ENCODE measurements at places on chromosomes 5 and 9. TPM values are rescaled to one million over a fixed set of nuclear protein-coding genes. Genes with fewer than 3 reads are reported as not detected.

- H3K36me3 ChIP-seq, result no peaks in the 10 kb centered on the region
- no peak overlapping the region for H3K27ac ChIP-seq
- H3K4me1 ChIP-seq, result peaks cover 4% of the 10 kb centered on the region
Observed at GRCh38 chr5:179348843-179349242, 3.6 kb upstream of the ADAMTS2 start.

- H3K4me1 ChIP-seq, result no peaks in the 10 kb centered on the region
- H3K27ac ChIP-seq, result no peak overlapping the region
- H3K27me3 ChIP-seq, result no peaks in the 10 kb centered on the region
- no peaks in the 10 kb centered on the region for H3K36me3 ChIP-seq
- no peak overlapping the region for H3K4me3 ChIP-seq
Observed at GRCh38 chr5:40958811-40959210, 49.5 kb downstream of the C7 start.

DNA sequence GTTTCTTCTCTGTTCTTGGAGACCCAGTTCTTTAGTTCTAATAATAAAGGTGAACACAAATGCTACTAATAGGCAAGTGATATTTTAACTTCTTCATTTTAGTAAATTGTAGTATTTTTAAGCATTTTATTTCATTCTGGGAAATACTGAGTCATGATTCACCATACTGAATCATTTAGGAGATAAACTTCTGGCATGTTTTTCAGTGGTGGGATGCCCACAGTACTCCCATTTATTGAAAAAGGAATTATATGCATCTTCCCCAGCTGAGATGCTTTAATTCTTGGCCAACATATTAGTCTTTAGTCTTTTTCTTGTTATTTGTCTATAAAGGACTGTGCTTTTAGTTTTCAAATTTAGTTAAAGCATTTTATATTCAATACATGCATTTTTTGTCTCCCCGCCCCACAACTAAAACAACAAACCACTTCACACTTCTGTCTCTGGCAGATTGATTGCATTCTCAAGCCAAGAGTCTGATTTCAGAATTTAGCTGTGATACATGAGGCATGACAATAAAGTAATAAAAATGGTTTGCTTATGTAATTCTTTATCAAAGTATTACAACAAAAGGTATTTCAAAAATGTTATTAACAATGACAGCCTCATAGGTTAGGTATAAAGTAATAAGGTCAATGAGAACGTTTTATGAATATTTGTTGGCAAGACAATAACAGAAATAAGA, 125.2 kb upstream of the CDH18 start:
- no peak overlapping the region for H3K4me3 ChIP-seq
- H3K27me3 ChIP-seq, result no peaks in the 10 kb centered on the region
- no peaks in the 10 kb centered on the region for H3K4me1 ChIP-seq
- DNase-seq, result no peak
- no peaks in the 10 kb centered on the region for H3K36me3 ChIP-seq

Gene CCDC127
- 7.7 TPM for total RNA-seq

GRCh38 chr5:106267256-106267655, 1403.5 kb downstream of the EFNA5 start:
- no peaks in the 10 kb centered on the region for H3K4me1 ChIP-seq
- H3K36me3 ChIP-seq, result no peaks in the 10 kb centered on the region
- no peak overlapping the region for H3K27ac ChIP-seq
- H3K4me3 ChIP-seq, result no peak overlapping the region

DNA sequence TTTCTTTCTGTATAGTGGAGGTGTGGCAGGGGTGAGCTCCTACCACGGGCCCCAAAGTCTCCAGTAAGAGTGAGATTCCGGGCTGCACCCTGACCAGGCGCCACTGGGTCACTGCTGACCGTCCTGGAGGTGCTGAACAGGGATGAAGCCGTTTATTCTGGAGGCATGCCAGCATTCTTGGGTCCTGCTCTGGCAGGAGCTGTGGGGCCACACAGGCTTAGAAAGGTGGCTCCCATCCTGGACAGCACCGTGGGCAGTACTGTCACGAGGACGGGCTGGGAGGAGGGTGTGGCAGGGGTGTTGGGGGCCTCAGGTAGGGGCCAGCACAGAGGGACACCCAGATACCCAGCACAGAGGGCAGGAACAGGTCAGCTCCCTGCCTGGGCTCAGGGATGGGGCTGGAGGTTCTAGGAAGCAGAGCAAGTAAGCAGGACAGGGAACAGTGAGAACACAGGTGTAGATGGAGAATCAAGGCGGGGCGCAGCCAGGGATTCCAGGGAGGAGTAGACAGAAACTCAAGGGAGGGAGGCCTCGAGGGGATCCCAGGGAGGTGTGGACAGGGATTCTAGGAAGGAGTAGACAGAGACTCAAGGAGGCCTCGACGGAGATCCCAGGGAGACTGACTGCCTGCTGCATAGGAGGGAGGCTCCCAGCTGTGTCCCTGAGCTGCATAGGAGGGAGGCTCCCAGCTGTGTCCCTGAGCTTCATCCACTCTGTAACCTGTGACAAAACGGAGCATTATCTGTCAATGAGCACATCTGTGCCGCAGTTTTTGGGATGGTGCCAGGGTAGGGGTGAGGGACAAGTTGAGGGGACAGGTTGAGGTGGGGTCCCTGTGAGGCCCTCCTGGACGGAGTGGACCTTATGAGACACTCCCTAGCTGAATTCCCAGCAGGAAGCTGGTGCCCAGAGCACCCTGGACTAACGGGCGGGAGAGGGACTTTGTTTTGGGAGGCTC, 1.1 kb upstream of the PLEKHG4B start:
- H3K4me1 ChIP-seq, result peaks cover 6% of the 10 kb centered on the region
- no peaks in the 10 kb centered on the region for H3K36me3 ChIP-seq
- no peak overlapping the region for H3K4me3 ChIP-seq
- no peak for DNase-seq
- H3K27me3 ChIP-seq, result peaks cover 56% of the 10 kb centered on the region

GRCh38 chr9:98974106-98974505, 30.4 kb downstream of the COL15A1 start:
- no peaks in the 10 kb centered on the region for H3K36me3 ChIP-seq
- no peaks in the 10 kb centered on the region for H3K27me3 ChIP-seq
- DNase-seq, result no peak
- no peak overlapping the region for H3K27ac ChIP-seq
- H3K4me3 ChIP-seq, result no peak overlapping the region

GRCh38 chr5:111556501-111556900, 44.2 kb upstream of the STARD4 start:
- no peaks in the 10 kb centered on the region for H3K36me3 ChIP-seq
- H3K27me3 ChIP-seq, result no peaks in the 10 kb centered on the region
- no peak for DNase-seq

Gene PCDHGA7
- 2.8 TPM for total RNA-seq

GRCh38 chr9:73204936-73205335, 53.3 kb downstream of the ANXA1 start:
- no peaks in the 10 kb centered on the region for H3K4me1 ChIP-seq
- H3K27ac ChIP-seq, result no peak overlapping the region
- no peaks in the 10 kb centered on the region for H3K36me3 ChIP-seq
- H3K27me3 ChIP-seq, result no peaks in the 10 kb centered on the region

Gene PSAT1
- 4.8 TPM for total RNA-seq

DNA sequence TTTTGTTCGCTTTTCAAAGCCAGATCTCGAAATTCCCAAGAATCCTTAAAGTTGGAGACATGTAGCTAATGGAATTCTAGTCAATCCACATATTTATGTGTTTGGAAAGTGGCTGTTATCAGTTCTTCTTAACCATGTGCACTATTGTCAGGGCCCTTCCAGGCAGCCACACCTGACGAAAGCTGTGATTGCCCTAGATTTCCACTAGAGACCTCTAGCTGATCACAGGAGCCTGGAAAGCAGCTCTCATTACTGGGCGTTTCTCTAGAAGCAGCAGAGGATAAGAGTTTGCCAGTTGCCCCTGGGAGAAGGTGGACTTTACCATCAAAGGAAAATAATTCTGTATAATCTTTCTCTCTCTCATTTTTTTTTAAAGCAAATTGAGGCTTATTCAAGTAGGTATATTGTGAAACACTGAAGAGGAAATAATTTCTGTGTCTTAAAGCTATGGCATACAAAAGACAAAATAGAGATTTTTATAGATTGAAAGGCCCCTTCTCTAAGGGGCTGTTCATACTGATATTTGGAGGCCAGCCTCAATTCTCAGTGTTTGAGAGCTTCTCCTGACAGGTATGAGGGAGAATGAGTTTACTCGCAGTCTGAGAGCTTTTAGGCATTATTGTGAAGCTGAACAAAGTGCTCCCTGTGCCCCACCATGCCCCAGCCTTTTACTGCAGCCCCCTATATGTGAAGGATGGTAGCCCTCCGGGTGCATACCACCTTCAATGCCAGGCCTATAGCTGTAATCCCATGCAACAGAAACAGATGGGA, 405.4 kb upstream of the ACTBL2 start:
- DNase-seq, result no peak
- no peaks in the 10 kb centered on the region for H3K27me3 ChIP-seq
- no peak overlapping the region for H3K4me3 ChIP-seq
- H3K27ac ChIP-seq, result no peak overlapping the region
- H3K4me1 ChIP-seq, result no peaks in the 10 kb centered on the region

Data from spleen (tissue), 13 donors.